ENCODE measurements at places on chromosomes 3 and 15.

DNA sequence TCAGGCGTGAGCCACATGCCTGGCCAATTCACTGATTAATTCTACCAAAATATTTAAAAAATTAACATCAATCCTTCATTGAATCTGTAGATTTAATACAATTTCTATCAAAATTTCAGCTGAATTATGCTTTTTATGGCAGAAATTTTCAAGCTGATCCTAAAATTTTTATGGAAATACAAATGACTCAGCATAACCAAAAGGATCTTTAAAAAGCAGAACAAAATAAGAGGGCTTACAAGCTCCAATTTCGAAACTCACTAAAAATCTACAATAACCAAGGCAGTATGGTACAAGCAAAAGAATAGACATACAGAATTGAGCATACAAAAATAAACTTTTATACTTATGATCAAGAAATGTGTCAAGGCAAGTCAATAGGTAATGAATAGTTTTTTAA is 180.4 kb upstream of the CTNNB1 start:
- DNase-seq, result no peak

DNA sequence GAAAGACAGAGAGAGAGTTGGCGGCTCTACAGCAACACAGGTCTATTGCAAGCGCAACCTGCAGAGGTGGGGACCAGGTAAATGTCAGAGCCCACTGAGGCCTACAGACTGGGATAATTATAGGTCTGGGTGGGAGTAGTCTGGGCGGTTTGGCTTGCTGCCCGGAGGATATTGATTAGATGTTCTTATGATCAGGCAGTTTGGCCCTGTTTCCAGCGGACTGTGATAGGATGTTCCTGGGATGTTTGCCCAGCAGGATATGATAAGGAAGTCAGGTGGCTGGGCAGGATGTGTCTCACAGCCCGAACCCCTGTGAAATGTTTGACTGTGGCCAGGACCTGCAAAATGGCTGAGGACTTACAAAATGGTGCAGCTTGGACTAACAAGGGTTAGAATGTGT is 364.9 kb downstream of the NAALADL2 start:
- no peak for DNase-seq

- no peak for DNase-seq
These were observed 4.4 kb upstream of the VPS8 start for GRCh38 chr3:184807549-184807948.

GRCh38 chr3:171133337-171133736 is 106.8 kb upstream of the SLC2A2 start:
- DNase-seq, result no peak

GRCh38 chr15:84834229-84834955 is 17.2 kb downstream of the ALPK3 start:
- no peak for DNase-seq

Measured in iPS DF 19.7 (cell line).